ENCODE measurements at places on chromosomes 1 and 21. TPM values are rescaled to one million over a fixed set of nuclear protein-coding genes. Genes with fewer than 3 reads are reported as not detected.

- DNase-seq = no peak
- no peak overlapping the region for H3K4me3 ChIP-seq
- H3K36me3 ChIP-seq = no peaks in the 10 kb centered on the region
- peaks cover 4% of the 10 kb centered on the region for H3K27me3 ChIP-seq
These were observed 108.6 kb upstream of the ERRFI1 start for GRCh38 chr1:8134546-8135235.

- H3K27me3 ChIP-seq = no peaks in the 10 kb centered on the region
- H3K4me1 ChIP-seq = no peaks in the 10 kb centered on the region
- no peak overlapping the region for H3K27ac ChIP-seq
- H3K4me3 ChIP-seq = no peak overlapping the region
These were observed 347.1 kb downstream of the VAV3 start for GRCh38 chr1:107617921-107618320.

GRCh38 chr1:203215573-203215972 lies 13.9 kb downstream of the CHIT1 start:
- H3K36me3 ChIP-seq = no peaks in the 10 kb centered on the region
- no peaks in the 10 kb centered on the region for H3K27me3 ChIP-seq
- H3K4me1 ChIP-seq = no peaks in the 10 kb centered on the region

- peaks cover 7% of the 10 kb centered on the region for H3K4me1 ChIP-seq
- H3K4me3 ChIP-seq = no peak overlapping the region
- no peaks in the 10 kb centered on the region for H3K27me3 ChIP-seq
- DNase-seq = no peak
- H3K27ac ChIP-seq = no peak overlapping the region
- H3K36me3 ChIP-seq = peaks cover 16% of the 10 kb centered on the region
These were observed 59.6 kb downstream of the CAPZB start for GRCh38 chr1:19425646-19426239.

- DNase-seq = no peak
- H3K4me1 ChIP-seq = no peaks in the 10 kb centered on the region
- no peaks in the 10 kb centered on the region for H3K36me3 ChIP-seq
- H3K27me3 ChIP-seq = no peaks in the 10 kb centered on the region
- no peak overlapping the region for H3K4me3 ChIP-seq
These were observed 81.1 kb upstream of the ADAR start for GRCh38 chr1:154689083-154689482.

- no peak overlapping the region for H3K27ac ChIP-seq
- H3K27me3 ChIP-seq = no peaks in the 10 kb centered on the region
- H3K4me3 ChIP-seq = no peak overlapping the region
- no peaks in the 10 kb centered on the region for H3K4me1 ChIP-seq
These were observed 413.3 kb upstream of the ZRANB2 start for GRCh38 chr1:71494163-71494562.

- H3K4me1 ChIP-seq = peaks cover 12% of the 10 kb centered on the region
- H3K36me3 ChIP-seq = no peaks in the 10 kb centered on the region
- H3K27ac ChIP-seq = no peak overlapping the region
- H3K4me3 ChIP-seq = no peak overlapping the region
These were observed 7.1 kb downstream of the POU3F1 start for GRCh38 chr1:38039331-38040088.

- no peak overlapping the region for H3K4me3 ChIP-seq
- DNase-seq = peak; percentile 10
- peaks cover 20% of the 10 kb centered on the region for H3K4me1 ChIP-seq
- H3K36me3 ChIP-seq = no peaks in the 10 kb centered on the region
- H3K27ac ChIP-seq = no peak overlapping the region
These were observed 123.9 kb upstream of the DPYD start for GRCh38 chr1:98044766-98045165.

The SPRR2B gene
- total RNA-seq = not detected

The HCN3 gene
- total RNA-seq = 9.0 TPM

The OR6K3 gene
- total RNA-seq = not detected

The TOMM40L gene
- 9.4 TPM for total RNA-seq

All from B cell (primary cell).